Kidney epithelial cell (primary cell): ENCODE measurements at places on chromosomes 5 and 9. TPM values are rescaled to one million over a fixed set of nuclear protein-coding genes. Genes with fewer than 3 reads are reported as not detected.

Gene ERAP2
- 19.1 and 19.2 TPM in 2 replicates for total RNA-seq

Gene SLC34A1
- not detected in 2 replicates for total RNA-seq

Gene PCDHGB2
- total RNA-seq = 1.2 and 1.9 TPM in 2 replicates

Gene ENTPD2
- total RNA-seq = 0.21 TPM in 1 of 2 replicates, not detected in the other

Gene FBN2
- 25.2 and 31.9 TPM in 2 replicates for total RNA-seq

Gene PHYHD1
- 17.8 and 21.2 TPM in 2 replicates for total RNA-seq

Gene IFNK
- total RNA-seq = not detected in 2 replicates

Gene SLC6A7
- not detected in 2 replicates for total RNA-seq

DNA sequence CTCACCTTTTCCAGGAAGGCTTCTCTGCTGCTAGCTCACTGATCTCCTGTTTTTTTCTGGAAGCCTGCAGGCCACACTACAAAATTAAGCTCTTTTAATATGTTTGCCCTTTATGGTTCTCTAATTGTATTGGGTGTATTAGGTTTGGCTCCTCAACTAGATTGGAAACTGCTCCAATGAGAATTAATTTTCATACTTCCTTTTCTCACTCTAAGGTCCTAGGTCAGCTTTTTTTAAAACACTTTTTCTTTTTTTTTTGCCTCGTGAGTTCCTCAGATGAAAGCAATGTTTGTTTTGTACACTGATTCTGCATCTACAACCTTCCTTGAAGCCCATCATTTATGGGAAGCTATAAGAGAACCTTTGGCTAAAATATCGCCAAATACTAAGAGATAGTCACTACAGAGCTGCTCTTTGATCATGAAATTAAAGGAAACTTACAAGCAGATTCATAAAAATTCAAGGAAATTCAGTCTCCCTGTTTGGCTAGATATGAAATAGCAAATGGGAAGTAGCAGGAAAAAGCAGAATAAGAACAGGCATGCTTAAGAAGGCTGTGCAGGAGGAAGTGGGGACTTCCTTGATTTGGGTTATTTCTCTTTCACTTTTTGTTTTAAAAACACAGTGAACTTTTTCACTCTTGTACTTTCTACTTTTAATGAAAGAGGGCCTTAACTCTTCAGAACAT lies 55.2 kb upstream of the FYB1 start:
- no peak for DNase-seq

- no peak for DNase-seq
Observed at GRCh38 chr5:167283691-167284090, 1007.8 kb upstream of the WWC1 start.

- no peak for DNase-seq
Observed at GRCh38 chr9:133453651-133454050, 6.1 kb upstream of the CACFD1 start.

DNA sequence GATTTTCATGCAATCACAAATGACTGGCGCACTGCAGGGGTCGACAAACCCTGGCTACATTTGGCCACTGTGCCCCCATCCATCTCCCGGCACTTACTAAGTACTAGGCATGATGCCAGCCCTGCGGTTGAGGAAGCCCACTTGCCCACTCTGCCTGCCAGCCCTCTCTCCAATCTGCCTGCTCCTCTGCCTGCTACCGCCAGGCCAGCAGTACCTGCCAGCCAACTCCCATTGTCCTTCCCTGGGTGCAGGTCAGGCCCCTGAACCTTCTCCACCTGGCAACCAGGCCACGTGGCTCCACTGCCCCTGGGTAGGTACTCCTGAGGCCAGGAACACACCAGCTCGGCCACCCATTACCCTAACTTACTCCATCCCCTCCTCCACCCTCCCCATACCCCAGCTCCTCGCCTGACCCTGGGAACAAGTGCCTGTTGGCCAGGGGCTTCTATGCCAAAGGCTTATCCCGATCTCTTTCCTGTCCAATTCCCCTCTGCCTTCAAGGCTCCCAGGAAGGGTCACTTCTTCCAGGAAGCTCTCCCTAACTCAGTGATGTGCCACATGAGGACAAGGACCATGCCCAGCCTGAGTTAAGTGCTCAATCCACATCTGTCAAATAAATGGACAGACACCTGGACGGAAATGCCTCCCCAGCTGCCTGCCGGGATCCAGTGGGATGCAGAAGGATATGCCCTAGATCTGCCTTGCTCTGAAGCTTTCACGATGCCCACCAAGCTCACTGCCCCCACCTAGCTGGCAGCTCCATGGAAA lies 6.6 kb downstream of the EEIG1 start:
- DNase-seq = no peak

GRCh38 chr5:143733665-143734455 lies 78.1 kb upstream of the HMHB1 start:
- DNase-seq = no peak

DNA sequence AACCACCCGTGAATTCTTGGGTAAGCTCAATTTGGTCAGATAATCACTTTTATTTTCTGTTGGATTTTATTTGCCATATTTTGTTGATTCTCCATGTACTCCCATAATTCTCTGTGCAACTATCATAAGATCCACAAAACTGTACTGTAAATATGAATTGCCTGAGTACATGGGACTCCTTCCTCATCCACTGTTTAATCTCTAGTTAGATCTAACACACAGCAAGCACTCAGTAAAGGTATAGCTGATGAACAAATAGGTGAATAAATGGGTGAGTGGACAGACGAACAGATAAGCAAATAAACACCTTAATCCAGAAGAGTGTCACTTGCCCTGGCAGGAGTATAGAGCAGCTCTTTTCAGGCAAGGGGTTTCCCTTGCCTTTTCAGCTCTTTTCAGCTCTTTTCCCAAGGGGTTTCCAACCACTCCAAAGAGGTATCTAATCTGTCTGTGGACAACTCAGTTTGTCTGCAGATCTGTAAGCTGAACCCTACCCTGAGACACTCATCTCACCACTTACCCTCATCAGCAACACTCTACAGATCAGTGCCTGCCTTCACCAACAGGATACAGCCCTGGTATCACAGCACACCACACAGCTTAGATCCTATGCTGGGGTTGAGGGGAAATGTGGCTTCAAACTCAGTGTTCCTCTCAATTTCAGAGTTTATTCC lies 51.2 kb downstream of the SIL1 start:
- no peak for DNase-seq

DNA sequence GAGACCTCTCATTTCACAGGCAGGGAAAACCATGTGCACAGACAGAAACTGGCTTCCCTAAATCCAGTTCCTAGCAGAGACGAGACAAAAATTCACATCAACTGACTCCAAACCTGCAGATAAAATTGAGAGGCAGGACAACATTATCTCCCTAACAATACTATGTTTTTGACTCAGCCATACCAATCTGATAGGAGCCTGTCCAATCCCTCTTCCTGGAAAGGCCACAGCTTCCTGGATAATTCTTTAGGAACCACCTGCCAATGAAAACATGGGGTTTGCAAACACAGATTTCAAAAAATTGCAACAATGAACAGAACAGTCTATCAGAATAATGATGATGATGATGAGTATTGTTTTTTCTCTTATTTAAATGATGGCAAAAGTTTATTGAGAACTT lies 22.4 kb downstream of the SH3TC2 start:
- DNase-seq = no peak

DNA sequence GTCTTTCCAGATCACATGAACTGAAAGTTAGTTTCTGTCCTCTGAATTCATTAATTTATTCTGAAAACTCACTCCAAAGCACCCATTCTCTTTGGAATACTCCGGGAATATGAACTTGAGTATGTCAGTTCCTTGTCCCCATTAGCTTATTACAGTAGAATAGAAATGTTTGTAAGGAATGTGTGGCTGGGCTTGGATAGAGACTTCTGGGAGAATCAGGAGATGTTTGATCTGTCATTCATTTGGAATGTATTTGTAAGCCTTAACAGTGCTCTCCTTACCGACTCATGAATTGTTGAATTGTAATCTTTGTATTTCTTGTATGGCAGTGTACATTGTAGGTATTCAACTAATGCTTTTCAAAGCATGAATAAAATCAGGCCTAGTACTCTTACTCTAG lies 548.4 kb downstream of the LRRC70 start:
- DNase-seq = peak; percentile 58

DNA sequence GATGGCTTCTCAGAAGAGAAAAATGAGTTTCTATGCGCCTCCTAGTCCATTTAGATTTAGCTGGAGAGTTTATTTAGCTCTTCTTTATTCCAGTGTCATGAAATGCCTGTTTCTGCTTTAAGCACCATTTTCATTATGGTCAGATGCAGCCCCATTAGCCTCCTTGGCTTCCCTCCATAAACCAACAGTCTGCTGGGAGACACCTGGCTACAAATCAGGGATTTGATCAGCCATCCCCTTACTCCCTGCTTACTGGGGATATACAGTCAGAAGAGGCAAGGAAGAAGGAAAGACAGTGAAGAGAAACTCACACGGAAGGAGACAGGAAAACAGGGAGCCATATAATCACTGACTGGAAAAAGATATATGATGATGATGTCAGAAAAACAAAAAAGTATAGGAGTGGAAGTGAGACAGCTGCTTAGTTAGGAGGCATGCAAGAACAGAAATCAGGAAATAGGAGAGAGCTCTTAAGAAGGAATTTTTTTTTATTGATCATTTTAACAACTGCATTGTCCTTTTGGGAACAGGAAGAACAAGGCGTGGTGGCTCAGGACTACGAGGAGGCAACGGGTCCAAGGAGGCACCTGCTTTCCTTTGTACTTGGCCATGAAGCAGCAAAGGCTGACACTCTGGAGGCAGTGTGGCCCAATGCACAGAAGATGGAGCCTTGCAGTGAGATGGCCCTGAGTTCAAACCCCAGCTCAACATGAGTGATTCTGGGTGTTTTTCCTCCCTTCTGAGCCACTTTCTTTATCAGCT lies 56.1 kb downstream of the MED27 start:
- no peak for DNase-seq

GRCh38 chr5:65364907-65365306 lies 116.8 kb downstream of the ADAMTS6 start:
- DNase-seq = no peak

- DNase-seq = no peak
Observed at GRCh38 chr9:91890662-91891061, 59.4 kb downstream of the ROR2 start.

DNA sequence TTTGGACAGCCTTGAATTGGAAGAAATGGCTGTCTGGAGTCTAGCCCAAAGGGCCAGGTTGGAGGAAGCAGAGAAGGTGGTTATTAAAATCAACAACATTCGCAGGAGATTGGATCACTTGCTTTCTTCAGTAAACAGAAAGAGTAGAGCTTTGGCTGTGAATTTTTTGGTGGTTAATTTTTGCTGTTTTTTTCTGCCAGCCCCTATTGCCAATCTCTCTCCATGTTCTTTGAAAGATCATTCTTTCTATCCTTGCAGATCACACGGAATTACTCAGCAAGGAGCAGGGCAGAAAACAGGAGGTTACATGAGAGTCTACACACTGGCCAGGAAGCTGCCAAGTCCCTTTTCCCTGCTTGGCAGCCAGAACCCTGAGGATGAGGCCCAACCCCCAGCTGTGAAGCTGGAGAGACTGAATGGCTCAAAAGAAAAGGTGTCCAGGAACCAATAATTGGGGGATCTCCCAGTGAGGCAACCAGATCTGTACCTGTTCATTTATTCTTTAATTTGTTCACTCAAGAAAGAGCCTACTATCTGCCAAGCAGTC lies 13.0 kb downstream of the GLRX start:
- no peak for DNase-seq

DNA sequence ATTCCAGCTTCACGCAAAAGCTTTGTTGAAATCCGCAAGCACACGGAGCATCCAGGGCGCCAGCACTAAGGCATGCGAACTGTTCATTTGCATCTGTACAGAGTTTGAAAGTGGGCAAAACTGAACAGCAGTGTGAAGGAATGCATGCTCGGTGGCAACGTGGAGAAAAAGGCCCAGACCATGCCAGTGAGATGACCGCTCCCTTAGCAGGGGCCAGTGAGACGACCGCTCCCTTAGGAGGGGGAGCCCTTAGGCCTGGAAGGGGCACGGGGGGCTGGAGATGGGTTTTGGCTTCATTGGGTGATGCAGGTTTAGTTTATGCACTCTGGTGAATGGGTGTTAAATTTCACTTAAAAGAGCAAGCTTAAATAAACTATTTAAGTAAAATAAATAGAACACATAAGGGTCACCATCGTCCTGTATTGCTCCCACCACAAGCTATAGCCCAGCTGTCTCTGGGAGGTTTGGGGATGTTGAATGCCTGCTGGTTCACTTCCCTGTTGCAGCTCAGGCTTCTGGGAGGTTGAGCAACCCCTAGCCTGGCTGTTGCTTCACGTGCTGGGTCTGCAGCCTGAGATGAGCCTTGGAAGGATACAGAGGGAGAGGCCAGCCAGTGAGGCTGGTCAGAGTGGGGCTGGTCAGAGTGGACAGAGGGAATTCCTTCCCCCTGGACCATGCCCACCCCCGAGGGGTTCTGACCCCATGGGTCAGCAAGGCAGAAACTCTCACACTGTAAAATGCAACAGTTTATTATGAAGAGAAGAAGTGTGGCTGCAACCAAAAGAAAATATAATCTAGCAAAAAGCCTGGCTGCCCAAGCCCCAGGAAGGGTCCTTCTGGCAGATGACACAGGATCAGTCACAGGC lies 4.6 kb upstream of the FCN1 start:
- DNase-seq = no peak

DNA sequence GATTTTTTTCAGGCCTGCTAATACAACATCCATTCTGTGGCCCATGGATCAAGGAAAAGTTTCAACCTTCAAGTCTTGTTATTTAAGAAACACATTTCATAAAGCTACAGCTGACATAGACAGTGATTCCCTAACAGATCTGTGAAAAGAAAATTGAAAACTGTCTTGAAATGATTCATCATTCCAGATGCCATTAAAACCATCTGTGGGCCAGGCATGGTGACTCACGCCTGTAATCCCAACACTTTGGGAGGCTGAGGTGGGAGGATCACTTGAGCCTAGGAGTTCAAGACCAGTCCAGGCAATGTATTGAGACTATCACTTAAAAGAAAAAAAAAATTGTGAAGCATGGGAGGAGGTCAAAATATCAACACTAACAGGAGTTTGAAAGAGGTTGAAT lies 6.0 kb downstream of the RAPGEF6 start:
- DNase-seq = no peak

DNA sequence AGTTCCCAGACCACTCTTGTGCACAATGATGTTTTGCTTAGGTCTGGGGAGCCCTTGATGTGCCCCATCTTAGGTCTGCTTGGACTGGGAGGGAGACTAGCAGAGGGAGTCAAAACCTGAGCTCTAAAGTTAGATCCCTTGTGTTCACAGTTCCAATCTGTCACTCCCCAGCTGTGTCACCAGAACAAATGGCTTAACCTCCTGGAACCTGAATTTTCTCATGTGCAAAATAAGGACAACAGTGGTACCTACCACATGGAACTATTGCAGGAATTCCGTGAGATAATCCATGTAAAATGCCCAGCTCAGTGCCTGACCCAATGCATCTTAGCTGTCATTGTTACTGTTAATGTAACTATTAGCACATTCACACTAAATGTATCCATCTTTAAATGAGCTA lies 45.5 kb downstream of the GALNT10 start:
- DNase-seq = no peak

- DNase-seq = no peak
Observed at GRCh38 chr9:4615251-4615650, 46.8 kb upstream of the PLPP6 start.

- DNase-seq = no peak
Observed at GRCh38 chr5:98368141-98368540, 405.3 kb upstream of the RGMB start.

- DNase-seq = no peak
Observed at GRCh38 chr9:20914556-20914955, 116.9 kb downstream of the HACD4 start.

- no peak for DNase-seq
Observed at GRCh38 chr5:35188031-35188457, 42.2 kb downstream of the PRLR start.

- DNase-seq = no peak
Observed at GRCh38 chr9:123686131-123686828, 243.6 kb downstream of the DENND1A start.

GRCh38 chr5:35753500-35753899 lies 103.2 kb upstream of the IL7R start:
- no peak for DNase-seq

- DNase-seq = peak; percentile 44
Observed at GRCh38 chr5:157761690-157762621, 18.4 kb downstream of the LSM11 start.
